ENCODE measurements at places on chromosomes 6 and 20.

- DNase-seq, result no peak
Measured at GRCh38 chr6:85449388-85449817, 480 bp upstream of the NT5E start.

DNA sequence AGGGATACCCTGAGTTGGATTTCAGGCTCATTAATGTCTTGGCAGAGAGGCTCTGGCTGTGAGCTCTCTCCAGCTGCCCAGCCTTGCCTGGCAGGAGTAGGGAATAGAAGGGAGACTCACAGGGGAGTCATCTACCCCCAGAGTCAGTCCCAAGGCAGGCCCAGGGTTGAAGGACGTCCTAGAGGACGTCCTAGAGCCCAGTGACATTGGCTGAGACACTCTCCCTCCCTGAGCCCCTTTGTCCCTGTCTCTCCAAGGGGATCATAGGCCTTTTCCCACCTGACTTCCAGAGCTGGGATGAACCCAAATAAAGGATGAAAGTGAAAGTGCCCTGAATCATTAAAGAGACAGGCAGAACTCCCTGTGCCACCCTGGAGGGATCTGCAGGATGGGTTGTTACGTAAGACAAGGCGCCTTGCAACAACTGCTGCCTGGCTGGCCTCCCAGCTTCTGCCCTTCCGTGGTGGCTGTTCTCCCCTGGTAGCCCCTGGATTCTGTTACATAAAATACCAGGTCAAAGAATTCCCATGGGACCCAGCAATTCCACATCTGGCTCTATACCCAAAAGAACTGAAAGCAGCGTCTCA is 53.6 kb upstream of the SIRPA start:
- DNase-seq, result no peak

DNA sequence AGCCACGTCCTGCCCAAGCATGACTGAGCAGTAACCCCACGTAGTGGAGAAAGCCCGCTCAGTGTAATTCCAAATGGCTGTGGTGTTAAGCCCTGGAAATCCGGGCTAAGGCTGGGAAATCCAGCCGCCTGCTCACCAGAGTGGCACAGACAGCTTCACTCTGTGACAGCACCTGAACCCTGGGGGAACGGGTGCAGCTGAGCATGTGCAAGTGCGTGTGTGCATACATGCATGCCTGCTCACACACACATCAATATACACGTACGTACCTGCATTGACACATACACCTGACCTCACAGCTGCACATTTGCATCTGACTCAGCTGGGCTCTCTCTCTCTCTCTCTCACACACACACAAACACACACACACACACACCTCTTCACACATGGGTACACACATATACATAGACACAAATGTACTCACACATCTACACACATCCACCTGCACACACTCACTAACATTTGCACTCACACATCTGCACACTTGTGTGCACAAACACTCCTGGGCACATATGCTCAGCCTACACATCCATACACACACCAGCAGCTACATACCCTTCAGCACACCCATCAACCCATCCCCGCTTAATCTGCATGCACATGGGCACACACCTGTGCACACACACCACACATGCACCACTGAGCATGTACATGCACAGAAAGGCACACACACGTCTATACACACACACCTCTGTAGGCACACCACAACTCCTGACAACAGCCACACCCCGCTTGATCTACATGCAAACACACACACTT is 114.1 kb downstream of the GRM4 start:
- no peak for DNase-seq

GRCh38 chr6:79005497-79005896 is 72.6 kb downstream of the PHIP start:
- DNase-seq, result no peak

- DNase-seq, result no peak
Measured at GRCh38 chr6:160634706-160635105, 29.4 kb downstream of the LPA start.

- no peak for DNase-seq
Measured at GRCh38 chr6:9039258-9039657, 603.9 kb upstream of the SLC35B3 start.

GRCh38 chr6:81476881-81477280 is 275.6 kb downstream of the TENT5A start:
- DNase-seq, result no peak

GRCh38 chr20:41135888-41136679 is 1.3 kb upstream of the PLCG1 start:
- no peak for DNase-seq

DNA sequence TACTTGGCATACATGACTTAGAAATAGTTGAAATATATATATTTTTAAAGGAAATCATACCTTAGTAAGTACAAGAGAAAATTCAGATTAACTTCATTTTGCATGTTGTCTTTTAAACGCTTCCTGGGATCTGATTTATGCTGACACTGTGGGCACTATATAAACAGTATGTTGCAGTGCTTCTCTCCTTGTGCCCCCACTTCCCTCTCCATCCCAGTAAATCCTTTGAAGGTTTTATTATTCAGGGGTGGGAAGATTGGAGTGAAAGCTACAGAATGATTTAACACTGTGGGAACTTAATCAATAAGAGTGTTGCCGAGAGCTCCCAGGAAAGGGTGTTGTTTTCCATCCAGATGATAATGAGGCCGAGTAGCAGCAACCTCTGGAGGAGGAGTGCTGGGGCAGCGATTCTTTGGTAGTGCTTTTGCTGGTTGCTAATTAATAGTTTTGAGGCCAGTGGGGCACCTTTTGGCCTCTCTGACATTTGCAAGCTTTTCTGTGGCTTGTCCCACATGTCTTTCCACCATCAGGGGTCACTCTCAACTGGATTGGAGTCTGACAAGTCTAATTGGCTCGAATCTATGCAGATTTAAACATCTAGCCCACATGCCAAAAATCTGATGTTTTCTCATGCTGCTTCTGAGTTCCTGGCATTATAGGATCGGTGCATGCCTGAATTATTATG is 183.0 kb upstream of the MMS22L start:
- no peak for DNase-seq

DNA sequence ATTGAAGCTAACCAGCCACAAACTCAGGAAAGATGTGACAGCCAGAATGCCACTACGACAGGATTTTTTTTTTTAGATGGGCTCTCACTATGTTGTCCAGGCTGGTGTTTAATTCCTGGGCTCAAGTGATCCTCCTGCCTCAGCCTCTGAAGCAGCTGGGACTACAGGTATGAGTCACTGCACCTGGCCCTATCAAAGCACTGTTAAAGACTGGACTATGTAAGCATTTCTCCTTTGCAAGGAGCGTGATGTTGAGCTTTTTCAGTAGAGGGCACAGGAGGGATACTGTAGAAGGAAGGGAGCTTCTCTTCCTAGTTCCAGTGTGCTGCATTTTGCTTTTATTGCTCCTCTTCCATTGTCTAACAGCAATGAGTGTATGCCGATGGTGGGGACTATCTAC is 35.8 kb downstream of the ZBTB9 start:
- no peak for DNase-seq

DNA sequence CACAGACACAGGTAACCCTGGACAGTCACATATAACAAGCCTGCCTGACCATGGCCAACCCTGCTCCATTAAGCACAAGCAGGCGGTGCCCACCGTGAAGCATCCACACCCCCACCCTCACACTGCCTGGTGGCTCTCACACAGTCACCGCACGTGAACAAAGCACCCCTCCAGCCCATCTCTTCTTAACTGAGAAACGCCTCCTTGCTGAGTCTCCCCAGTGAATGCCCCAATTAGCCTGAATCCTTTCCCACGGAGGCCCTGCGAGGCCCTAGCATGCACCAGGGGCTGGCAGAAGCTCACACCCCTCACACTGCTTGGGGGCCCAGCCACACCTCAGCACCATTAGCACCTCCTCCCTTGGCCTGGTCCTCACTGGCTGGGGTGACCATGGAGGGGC is 72.3 kb downstream of the GRM4 start:
- DNase-seq, result no peak

Data from HCT116 (cell line).